ENCODE measurements at places on chromosomes 7 and 10.
A peak's percentile ranks its signal among the peaks of the same experiment; 100 is the strongest.

- DNase-seq: no peak
Measured at GRCh38 chr10:62085404-62085803, 183.2 kb downstream of the RTKN2 start.

GRCh38 chr10:78301891-78302738, 268.5 kb downstream of the RPS24 start:
- DNase-seq: no peak

DNA sequence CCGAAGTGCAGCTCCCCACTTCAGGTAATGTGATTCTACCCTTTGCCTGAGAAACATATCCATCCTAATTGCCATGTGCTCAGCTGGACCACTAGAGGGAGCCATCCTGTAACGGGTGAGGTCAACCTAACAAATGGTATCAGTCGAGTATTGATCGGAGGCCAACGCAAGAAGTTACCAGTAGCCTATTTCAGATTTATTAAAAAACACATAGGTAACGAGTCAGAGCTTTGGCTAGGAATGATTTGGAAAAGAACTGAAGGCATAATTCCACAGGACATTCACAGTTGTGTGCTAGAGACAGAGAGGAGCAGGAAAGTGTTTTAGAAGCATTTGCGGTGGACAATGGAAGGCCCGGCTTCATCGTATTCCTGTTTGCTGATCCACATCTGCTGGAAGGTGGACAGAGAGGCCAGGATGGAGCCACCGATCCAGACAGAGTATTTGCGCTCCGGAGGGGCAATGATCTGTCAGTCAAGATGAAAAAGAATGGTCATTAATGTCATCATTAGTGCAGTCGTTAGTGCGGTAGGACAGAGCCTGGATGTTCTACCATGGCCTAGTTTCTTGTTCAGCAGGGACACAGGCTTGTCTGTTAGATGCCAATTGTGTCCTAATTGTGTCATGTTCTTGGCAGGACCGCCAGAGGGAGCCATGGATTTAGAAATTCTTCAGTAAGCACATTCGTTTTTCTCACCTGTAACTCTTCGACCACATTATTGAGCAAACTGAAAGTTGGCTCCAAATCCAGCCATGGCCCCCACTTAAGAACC, 17.5 kb downstream of the ACTA2 start:
- DNase-seq: peak; percentile 35

DNA sequence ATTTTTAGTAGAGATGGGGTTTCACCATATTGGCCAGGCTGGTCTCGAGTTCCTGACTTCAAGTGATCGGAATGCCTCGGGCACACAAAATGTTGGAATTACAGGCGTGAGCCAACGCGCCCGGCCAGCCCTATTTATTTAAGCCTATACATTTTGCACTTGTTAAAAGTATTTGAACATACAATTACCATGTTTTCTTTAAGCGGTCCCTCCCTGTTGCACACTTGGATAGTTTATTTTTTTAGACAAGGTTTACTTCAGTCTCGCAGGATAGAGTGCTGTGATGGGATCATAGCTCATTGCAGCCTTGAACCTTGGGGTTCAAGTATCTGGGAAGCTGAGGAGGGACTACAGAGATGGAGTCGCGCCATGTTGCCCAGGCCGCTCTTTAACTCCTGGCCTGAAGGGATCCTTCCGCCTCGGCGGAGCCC, 35.7 kb upstream of the SRRM3 start:
- DNase-seq: no peak

- no peak for DNase-seq
Measured at GRCh38 chr7:76325092-76325491, 22.6 kb downstream of the HSPB1 start.

GRCh38 chr10:93410697-93411348, 71.3 kb downstream of the MYOF start:
- no peak for DNase-seq

GRCh38 chr7:101922631-101923601, 105.5 kb downstream of the CUX1 start:
- no peak for DNase-seq

GRCh38 chr7:64893401-64893800, 9.7 kb upstream of the ZNF273 start:
- DNase-seq: no peak

- DNase-seq: no peak
Measured at GRCh38 chr10:101827919-101828600, 9.8 kb upstream of the OGA start.

DNA sequence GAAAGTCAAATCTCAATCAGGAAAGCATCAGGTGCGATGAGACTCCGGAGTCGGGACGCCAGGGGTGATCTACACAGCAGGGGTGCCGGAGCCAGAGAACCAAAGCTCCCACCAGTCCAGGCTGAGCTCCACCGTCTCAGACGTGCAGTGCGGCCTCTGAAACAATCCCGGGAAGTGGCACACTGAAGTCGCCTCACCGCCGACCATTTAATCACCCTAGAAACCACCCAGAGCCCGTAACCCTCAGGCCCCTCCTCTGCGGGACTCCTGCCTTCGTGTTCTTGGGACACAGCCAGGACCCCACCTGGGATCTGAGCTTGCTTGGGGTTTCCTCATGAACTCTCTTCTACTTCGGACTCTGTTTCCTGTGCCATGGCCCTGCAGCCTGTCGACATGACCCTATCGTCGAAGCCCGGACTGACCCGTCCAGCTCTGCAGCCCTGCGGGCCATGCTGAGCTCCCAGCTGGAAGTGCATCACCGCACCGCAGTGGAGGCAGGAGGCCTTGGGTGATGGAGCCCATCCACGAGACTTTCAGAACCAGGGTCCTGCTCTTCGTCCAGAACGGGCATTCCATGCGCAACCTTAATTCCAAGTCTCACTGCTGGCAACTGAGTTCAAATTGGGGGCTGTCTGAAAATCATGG, 266.4 kb downstream of the PTPRN2 start:
- DNase-seq: no peak

DNA sequence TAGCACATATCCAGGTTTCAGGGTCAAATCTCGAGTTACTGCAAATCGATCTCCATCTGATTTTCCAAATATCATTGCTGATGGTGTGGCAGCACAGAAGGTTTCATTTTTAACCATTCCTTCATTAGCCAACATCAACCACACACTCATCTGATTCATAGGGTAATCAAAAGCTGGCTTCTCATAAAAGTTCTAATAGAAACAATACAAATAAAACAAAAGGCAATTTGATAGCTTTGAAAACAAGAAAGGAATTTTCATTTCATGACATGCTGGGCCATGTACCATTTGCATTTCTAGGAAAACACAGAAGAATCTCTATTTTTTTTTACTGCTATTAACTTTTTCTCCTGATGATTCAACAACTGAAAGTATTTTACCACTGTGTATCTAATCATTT, 147.7 kb upstream of the SLC26A5 start:
- no peak for DNase-seq
